H1 (cell line): ENCODE measurements at places on chromosomes 11 and 22. TPM values are rescaled to one million over a fixed set of nuclear protein-coding genes. Genes with fewer than 3 reads are reported as not detected.

DNA sequence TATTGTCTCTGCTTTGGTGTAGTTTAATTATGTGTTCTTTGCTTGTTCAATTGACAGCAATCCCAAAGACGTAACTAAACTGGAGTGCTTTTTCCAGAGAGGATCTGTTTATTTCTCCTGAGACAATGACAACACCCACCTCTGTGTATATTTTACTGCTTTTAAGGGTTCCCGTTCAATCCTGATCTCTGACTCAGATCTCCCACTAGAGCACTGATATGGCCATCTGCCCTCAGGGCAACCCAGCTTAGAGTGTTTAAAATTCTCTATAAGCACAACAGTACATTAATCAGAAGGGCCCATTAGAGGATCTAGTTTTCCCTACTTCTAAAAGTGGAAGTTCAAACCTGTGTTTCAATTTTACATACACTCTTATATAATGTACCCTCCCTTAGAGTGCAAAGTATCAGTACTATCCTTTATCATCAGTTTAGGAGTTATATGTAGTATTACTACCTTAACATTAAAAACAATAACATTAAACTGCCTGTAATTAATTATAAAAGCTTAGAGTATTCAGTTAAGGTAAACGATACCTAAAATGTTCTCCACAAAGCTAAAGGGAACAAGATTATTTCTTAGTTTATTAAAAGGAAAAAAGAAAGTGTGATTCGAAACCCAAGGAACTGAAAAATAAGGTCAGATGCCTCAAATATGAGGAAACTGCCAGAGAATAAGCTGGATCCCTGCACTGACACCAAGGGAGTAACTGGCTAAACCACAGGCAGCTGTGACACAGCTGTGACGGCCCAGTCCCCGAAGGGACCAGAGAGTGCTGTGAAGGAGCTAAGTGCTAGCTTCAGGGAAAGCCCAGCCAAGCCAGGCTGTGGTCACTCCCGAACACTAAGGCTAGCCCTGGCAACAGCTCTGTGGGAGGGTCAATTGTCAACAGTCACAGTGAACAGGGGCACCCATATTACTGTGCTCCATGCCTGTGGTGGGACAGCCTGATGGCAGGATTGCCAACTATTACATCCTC, 15.2 kb downstream of the UFD1 start:
- H3K4me3 ChIP-seq: no peak overlapping the region
- no peaks in the 10 kb centered on the region for H3K4me1 ChIP-seq
- DNase-seq: no peak
- H3K27me3 ChIP-seq: no peaks in the 10 kb centered on the region

- H3K4me3 ChIP-seq: no peak overlapping the region
- H3K27ac ChIP-seq: no peak overlapping the region
- no peaks in the 10 kb centered on the region for H3K4me1 ChIP-seq
- peaks cover 6% of the 10 kb centered on the region; the same call in 1 of the 2 replicates for H3K36me3 ChIP-seq
- DNase-seq: no peak
- no peaks in the 10 kb centered on the region for H3K27me3 ChIP-seq
Observed at GRCh38 chr22:40273319-40273718, 73.0 kb upstream of the ADSL start.

DNA sequence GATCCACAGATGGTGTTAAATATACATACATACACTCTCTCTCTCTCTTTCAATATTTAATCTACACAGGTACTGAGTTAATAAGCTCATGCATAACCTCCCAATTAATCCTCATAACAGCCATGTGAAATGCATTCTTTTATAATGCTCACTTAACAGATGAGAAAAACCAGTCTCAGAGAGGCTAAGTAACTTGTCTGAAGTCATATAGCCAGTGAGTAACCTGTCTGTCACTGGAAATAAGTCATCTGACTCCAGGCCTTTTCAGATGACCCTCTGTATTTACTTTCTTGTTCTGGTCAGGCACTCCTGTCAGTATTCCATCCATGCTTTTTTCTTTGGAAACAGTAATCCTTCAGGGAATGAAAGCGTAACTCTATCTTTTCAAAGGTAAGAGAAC, 594.0 kb upstream of the TENM4 start:
- no peaks in the 10 kb centered on the region for H3K27me3 ChIP-seq
- no peak for DNase-seq
- no peaks in the 10 kb centered on the region for H3K36me3 ChIP-seq
- H3K27ac ChIP-seq: no peak overlapping the region
- H3K4me3 ChIP-seq: no peak overlapping the region
- no peaks in the 10 kb centered on the region for H3K4me1 ChIP-seq

DNA sequence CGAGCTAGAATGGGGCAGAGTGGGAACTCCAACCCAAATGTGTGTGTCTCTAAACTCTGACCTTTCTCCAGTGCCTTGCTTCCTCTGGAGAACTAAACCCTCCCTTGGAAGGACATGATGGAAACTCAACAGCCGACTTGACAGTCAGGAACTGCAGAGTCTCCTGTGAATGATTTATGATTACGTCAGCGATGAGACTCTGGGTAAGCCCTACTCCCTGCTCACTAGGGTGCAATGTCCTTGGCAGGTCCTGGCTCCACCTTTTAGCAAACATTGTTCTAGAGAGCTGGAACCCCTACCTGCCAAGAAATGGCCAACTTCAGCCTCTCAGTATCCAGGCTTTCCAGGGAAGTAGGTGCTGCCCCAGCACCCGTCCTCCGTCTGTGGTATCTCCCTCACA, 96.1 kb upstream of the CD82 start:
- H3K4me3 ChIP-seq: no peak overlapping the region
- H3K36me3 ChIP-seq: no peaks in the 10 kb centered on the region
- no peaks in the 10 kb centered on the region for H3K27me3 ChIP-seq
- no peak overlapping the region for H3K27ac ChIP-seq

DNA sequence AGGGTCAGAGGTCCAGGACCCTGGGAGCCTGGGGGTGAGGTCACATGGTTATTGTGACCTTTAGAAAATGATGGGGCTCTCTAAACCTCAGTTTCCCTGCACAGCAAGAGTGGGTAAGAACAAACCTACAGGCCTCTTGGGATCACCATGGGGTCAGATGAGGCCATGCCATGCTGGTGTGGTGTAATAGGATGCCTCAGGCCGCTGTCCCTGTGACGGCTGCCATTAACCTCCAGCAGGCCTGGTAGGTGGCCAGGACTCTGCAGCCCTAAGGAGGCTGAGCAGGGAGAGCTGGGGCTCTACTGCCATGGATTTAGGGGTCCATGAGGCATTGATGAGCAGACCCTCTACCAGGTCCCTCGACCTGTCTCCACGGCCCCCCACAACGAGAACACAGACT, 265.5 kb downstream of the CTTN start:
- DNase-seq: no peak
- H3K36me3 ChIP-seq: no peaks in the 10 kb centered on the region
- no peaks in the 10 kb centered on the region for H3K27me3 ChIP-seq
- H3K27ac ChIP-seq: no peak overlapping the region

Gene PATE2
- total RNA-seq: not detected in 2 replicates
